ENCODE measurements at places on chromosomes 6 and 20.

DNA sequence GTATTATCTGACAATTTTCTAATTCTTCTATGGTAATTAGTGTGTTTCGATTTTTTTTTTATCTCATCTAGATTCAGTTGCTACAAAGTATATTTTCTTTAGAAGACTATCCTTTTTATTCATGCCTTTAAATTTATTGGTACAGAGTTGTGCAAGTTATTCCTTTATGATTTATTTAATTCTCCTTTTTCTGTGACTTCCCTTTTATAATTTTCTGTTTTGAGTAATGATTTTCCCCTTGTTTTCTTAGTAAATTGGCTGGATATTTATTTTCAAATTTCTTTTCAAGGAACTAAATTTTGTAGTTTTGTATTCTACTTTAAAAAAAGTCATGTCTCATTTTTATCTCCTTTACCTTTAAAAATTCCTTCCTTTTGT lies 2.4 kb upstream of the IL22RA2 start:
- no peak for DNase-seq

GRCh38 chr6:146901940-146902816 lies 302.0 kb upstream of the STXBP5 start:
- DNase-seq: no peak

GRCh38 chr6:5108536-5109150 lies 23.5 kb downstream of the PPP1R3G start:
- no peak for DNase-seq

DNA sequence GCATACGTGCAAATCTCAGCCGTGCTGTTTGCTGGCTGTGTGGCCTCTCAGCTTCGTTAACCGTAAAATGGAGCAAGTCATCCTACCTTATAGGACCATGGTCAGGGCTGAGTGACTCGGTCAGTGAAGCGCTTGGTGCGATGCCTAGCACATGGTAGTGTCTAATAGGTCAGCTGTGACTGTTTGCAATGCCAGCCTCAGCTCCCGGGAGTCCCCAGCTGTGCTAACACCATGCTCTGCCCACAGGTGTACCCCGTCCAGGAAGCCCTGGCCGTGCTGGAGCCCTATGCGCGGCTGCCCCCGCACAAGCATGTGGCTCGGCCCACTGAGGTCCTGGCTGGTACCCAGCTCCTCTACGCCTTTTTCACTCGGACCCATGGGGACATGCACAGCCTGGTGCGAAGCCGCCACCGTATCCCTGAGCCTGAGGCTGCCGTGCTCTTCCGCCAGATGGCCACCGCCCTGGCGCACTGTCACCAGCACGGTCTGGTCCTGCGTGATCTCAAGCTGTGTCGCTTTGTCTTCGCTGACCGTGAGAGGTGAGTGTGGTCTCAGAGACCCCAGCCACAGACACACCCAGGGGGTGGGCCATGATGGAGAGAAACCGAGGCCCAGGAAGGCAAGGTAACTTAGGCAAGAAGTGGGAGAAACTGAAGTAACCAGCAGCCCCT lies 10.6 kb downstream of the TRIB3 start:
- DNase-seq: no peak

- DNase-seq: no peak
Measured at GRCh38 chr6:136501096-136501495, 49.1 kb downstream of the MAP7 start.

- DNase-seq: no peak
Measured at GRCh38 chr6:51105357-51105756, 286.7 kb downstream of the TFAP2B start.

DNA sequence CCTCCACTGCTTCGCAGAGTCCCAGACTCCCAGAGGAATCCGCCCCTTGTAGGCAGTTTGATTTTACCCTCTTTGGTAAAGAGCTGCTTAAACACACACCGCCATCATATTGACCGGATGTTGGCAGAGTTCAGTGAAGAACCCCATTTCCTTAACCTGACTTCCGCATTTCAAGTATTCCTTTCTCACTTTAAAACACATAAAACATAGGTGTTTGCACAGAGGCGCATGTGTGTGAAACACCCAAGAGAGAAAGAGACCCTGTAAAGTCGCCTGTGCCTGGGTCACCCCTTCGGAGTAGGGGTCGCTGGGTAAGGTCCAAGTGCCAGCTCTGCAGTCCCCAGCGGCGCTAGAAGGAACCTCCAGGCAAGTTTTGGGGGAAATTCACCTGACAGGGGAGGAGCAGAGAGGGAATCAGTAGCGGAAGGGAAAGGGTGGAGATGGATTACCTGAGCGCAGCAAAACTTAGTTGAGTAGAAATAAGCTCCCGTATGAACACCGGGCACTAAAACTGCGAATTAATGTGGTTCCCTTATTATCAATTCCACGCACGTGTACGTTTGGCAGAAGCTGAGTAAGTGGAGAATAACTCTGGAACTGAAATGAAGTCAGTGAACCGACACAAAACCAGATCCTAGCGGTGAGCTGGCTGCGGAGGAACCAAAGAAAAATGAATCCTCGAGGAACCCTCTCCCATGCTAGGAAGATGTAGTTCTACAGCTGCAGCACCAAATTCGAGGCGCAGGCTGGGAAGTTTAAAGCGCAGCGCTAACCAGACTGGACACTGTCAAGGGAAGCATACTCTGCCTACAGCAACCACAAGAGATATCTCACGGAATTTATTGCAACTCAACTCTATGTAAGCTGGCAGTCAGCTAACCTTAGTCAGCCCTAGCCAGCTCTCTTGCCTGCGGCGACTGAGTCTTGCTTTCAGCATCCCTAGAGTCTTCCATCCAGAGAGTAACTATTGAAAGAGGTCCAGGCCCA lies 3.5 kb upstream of the HTR1B start:
- no peak for DNase-seq

DNA sequence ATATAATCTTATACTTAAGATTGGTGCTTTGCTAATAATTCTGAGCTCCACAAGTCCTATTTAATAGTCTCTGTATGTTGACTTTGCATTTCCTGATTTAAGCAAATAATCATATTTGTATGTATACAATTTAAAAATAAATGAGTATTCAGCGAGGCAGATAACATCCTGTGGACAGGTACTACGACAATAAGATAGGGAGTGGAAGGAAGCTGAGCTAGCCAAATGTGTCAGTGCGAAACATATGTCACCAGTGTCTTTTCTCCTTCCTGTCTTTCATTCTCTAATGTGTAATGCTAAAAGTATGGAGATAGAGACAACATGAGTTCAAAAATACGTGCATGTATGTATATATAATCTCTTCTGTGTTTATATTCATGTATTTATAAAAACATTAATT lies 359.6 kb upstream of the KCNQ5 start:
- DNase-seq: no peak

GRCh38 chr6:125507987-125508655 lies 206.4 kb upstream of the HDDC2 start:
- DNase-seq: no peak

GRCh38 chr6:679282-679681 lies 13.7 kb downstream of the EXOC2 start:
- no peak for DNase-seq

- DNase-seq: no peak
Measured at GRCh38 chr20:62475027-62475771, 596 bp downstream of the GATA5 start.

DNA sequence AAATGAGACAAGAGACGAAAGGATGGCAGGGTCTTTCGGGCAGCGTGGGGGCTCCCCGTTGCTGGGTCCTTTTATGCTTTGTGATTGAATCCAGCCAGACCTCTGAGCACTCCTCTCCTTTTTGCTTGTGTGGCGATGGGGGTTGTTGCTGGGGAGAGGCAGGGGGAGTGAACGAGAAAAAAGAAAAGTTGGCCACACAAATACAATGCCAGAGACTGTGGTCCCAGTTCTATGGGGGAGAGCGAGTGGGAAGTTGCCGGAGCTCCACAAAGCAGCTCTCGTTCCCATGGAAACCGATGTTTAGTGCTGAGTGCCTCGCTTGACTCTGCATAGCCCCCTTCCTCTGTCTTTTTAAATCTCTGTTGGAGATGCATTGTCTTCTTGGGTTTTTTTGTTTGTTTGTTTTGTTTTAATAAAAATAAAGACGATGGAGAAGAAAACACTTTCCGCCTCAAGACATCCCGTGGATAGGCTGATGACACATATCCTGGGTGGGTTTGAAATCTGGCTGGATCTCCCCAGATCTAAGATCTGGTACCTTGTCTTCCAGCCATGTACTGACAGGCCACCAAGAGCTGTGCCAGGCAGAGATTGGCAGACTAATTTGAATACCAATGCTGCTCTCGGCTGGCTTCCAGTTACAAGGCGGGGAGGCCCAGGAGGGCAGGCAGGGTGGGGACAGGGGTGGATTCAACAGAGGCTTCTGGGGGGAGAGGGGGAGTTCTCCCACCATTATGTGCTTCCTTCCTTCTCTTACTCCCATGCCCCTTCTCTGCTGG lies 529.3 kb downstream of the QKI start:
- no peak for DNase-seq

- DNase-seq: no peak
Measured at GRCh38 chr20:25537890-25538289, 47.4 kb downstream of the NINL start.

Measured in COLO829 (cell line).